ENCODE measurements at places on chromosomes 1 and 21. TPM values are rescaled to one million over a fixed set of nuclear protein-coding genes. Genes with fewer than 3 reads are reported as not detected.

The FTCD gene
- total RNA-seq: 0.64 TPM

The RXRG gene
- total RNA-seq: not detected

The SLC5A9 gene
- not detected for total RNA-seq

The NSL1 gene
- total RNA-seq: 26.2 TPM

The RIIAD1 gene
- total RNA-seq: not detected

The TMOD4 gene
- total RNA-seq: not detected

The RGS13 gene
- total RNA-seq: not detected

The KIF17 gene
- total RNA-seq: 16.3 TPM

- DNase-seq: no peak
Observed at GRCh38 chr1:28577052-28577678, 14.9 kb upstream of the RAB42 start.

DNA sequence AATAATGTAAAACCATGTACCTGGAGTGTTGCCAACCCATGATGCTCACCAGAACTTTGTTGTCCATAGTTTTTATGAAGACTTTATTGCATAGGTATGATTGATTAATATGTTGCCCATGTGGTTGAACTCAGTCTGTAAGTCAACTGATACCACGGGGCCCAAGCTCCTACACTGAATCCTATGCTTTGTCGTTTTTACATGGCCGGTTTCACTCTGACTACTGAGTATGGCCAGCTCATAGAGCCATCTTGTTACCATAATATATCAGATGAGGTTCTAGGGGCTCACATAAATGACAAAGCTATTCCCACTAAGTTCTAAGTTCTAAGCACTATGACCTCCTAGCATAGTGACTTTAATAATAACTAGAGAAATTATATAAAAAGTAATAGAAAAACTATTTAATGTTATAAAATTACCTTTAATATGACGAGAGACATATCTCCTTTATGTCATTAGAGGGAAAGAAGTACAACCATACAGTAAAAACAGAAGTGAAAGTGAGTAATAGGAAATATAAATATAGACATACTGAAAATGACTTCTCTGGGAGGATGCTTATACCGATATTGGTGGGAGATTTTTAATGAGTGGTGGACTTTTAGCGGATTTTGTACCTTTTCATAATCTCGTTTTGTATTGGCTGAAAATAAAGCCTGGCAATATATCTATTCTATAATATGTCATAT, 983.4 kb upstream of the PRMT6 start:
- DNase-seq: no peak

- DNase-seq: no peak
Observed at GRCh38 chr1:34162852-34163766, 1.9 kb downstream of the CSMD2 start.

DNA sequence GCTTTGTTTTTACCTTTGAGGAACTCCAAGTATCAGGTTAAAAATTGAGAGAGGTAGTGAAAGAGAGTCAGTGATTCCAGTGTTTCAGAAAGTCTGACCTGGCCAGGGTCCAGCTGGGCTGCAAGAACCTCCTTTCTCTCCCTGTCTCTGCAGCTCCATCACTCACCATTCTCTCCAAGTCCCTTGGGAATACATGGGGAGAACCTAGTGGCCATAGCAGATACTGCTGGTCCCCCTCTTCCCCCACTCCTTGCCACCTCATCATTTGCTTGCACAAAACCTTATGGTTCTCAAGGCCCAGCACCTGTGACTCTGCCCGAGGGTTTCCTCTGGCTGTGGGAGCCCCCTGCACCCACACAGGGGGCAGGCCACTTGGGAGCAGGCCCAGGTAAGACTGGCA, 279.5 kb downstream of the KIF26B start:
- DNase-seq: no peak

DNA sequence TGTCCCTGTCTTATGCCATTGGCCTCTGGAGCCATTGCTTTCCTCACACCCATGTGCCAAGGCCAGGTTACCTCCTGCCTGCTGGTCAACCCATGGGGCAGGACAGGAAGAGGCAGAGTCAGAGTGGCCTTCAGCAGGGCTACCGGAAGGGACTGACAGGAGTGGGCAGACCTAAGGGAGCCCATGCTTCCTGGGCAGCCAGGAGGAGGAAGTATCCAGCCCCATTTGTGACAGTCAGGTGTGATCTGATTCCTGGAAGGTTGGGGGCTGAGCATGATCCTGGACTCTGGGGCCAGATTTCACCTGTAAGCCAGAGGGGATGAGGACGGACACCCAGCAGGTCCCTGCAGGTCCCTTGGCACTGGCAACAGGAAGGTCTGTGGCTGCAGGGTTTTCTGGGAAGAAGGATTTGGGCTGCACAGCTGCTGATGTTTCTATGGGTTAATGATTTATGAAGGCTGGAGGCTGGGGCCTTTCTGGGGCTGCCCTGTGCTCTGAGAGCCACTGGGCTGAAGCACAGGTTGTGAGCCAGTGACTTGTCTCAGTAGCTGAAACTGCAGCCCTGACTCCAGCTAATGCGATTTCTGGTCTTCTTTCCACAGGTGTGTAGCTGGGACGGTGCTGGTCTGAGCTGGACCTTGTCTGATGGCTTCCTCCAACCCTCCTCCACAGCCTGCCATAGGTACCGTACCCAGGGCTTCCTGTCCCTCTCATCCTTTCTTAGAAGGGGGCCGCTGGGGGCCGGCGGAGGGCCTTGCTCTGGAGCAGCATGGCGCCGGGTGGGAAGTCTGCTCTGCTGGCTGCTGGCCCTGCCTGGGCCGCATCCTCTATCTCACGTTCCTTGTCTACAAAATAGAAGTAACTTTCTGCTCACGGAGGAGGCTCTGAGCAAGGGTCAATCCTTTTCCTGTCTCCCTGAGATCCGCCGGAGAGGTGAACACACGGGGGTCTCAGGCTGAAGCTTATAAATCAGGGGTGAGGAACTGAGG, 40.7 kb downstream of the ARHGEF10L start:
- no peak for DNase-seq

- DNase-seq: no peak
Observed at GRCh38 chr1:40394491-40395172, 21.1 kb downstream of the SMAP2 start.

- no peak for DNase-seq
Observed at GRCh38 chr1:221522529-221522940, 219.4 kb downstream of the DUSP10 start.

DNA sequence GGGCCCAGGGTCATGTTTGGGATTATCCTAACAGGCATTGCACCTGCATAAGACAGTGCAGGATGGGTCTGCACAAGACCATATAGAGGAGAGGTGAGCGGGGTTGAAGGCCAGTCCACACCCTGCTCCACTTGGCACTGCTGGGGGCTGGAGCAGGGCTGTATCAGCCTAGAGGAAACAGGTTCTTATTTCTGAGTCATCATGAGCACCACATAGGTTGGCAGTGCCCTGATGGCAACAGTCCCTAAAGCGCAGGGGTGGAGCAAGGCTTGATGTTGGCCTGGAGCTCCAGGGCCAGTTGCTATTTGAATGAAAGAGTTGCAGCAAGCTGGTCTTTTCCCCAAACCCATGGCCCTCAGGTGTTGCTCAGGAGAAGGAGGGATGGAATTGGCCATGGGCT, 29.8 kb upstream of the BMP8B start:
- DNase-seq: no peak

DNA sequence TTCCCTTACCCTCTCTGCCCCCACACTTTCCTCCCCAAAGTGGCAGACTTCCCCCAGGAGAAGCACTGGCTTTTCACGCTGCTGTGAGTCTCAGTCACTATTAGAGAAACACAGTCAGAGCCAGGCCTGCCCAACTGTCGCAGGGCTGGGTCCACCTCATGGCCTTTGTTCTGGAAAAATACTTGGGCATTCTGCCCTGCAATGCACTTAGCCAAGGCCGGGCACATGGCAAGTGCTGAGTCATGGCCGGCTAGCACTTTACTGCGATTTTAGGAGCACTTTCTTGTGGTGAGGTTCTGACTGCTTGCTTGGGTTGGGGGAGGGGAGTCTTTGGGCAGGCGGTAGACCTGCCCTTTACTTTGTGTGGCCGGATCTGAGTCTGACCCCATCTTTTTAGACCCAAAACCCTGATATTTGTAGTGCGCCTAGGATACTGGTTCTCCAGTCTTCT, 7.7 kb downstream of the EPHX1 start:
- peak; percentile 37 for DNase-seq

GRCh38 chr1:13628711-13629110, 45.1 kb downstream of the PDPN start:
- DNase-seq: no peak

- DNase-seq: no peak
Observed at GRCh38 chr1:206801467-206801866, 29.2 kb upstream of the IL10 start.

- no peak for DNase-seq
Observed at GRCh38 chr1:91856996-91857395, 29.0 kb downstream of the TGFBR3 start.

- no peak for DNase-seq
Observed at GRCh38 chr1:55172272-55172671, 42.9 kb downstream of the USP24 start.
